Heart right ventricle (tissue), 16 donors: ENCODE measurements at places on chromosomes 11 and 22.
A peak's percentile ranks its signal among the peaks of the same experiment; 100 is the strongest.

DNA sequence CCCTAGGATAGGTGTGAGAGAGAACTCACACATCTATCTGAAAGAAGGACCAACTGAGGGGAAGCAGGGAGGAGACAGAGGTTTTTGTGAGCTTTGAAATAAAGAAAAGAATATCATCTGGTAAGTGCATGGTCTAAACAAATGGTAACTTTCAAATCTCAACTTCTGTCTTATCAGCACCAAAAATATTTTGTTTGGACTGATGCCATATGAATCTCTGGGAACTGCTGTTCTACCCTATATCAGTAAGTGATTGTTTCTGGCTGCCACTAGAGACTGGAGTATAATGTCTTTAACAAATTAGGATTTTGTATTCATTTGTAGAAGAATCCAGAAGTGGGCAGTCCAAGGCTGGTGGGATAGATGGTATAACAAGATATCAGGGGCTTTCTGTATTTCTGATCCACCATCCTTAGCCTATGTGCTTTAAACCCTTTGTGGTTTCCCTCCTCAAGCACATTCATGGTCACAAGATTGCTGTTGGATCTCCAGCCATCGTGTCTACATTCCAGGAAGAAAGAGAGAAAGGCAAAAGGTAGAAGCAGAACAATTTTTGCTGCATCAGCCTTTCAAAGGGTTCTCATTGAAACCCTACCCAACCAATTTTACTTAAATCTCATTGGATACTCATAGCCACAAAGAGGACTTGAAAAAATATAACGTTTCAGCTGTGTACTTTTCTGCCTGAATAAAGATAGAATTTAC lies 4.7 kb downstream of the HEPHL1 start:
- no peak for DNase-seq

DNA sequence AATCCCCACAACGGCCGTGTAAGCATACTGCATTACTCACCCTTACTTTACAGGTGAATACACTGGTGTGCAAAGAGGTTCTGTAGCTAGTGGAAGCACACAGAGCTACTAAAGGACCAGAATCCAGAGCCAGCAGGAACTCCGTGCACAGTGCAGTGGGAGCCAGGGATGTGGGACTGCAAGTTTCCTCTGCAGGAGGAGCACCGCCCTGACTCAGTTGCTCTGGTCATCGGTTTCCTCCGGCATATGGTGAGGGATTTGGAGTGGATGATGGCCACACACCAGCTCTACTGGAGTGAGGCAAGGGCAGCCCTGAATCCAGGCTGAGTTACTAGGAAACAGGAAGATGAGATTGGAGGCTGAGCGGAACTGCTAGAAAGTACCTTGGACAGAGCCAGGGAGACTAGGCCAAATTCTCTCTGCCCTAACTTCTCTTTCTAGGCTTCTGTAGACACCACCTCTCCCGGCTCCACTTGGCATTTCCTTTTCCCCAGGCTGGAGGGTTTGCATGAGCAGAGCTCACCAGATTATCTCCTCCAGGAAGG lies 18.2 kb upstream of the C22orf42 start:
- DNase-seq: no peak

- no peak for DNase-seq
These were observed 21.7 kb upstream of the COMT start for GRCh38 chr22:19919701-19920363.

- DNase-seq: peak; percentile 42
These were observed 88.5 kb downstream of the MYEOV start for GRCh38 chr11:69382131-69383128.

GRCh38 chr11:83836883-83837654 lies 550.9 kb upstream of the CCDC90B start:
- DNase-seq: no peak

DNA sequence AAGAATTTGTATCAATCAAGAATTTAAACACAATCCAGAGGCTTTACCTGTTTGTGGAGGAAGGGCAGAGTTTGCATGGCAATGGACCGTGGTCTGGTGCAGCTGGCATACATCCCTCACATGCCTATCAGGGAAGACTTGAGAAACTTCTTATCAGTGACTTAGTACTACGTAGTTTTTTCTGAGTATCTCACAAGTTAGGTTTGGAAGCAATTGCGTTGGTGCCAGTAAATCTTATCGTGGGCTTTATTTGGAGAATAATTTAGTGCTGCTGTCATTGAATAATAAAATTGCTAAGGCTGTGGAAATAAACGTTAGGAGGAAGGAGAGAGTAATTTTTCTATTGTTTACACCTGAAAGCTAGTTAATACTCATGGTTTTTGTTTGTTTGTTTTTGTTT lies 72.3 kb downstream of the PRMT3 start:
- DNase-seq: no peak
